SW 1271 (cell line): ENCODE measurements at places on chromosomes 11 and 22.

DNA sequence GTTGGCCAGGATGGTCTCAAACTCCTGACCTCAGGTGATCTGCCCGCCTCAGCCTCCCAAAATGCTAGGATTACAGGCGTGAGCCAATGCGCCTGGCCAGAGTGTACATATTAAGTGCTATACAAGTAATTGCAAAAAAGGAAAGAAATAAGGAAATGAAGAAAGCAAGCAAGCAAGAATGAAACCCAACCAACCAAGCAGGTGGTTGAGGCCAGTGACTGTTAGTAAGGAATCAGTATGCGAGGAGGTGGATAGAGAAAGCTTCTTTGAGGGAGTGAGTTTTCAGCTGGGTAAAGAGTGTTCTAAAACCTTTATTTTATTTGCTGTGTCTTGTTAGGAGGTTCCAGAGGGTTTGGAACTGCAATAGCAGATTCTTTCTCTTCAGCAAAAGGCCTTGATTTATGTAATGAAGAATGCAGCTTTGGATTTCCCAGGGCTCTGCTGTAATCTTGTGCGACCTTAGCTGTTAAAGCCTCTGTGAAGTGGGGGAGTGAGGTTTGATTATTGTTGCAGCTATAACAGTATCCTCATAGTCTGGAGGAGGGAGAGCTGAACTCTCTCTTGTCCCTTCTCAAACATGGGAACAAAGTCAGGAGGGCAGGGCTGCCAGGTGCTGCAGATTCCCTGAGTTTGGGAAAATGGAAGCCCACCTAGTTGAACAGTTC is 5.7 kb downstream of the AMPD3 start:
- no peak for DNase-seq

GRCh38 chr22:19870153-19871022 is 15.7 kb upstream of the GNB1L start:
- no peak for DNase-seq

DNA sequence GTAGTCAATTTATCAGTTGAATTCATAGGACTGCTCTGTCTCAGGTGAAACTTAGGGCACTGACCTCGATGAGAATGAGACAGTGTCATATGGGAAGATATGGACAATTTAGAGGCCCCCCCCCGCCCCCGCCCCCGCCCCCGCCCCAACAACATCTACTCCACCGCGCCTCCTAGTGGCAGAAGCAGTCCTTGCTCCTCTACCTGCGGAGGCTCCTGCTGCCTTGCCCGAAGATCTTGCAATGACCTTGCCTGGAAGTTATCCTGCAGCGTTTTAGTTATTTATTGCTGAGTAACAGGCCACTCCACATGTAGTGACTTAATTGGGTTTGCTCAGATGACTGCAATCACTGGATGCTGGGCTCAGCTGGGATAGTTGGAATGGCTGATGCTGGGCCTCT is 15.2 kb downstream of the SERPINH1 start:
- peak; percentile 33 for DNase-seq

GRCh38 chr11:130325691-130326090 is 11.0 kb upstream of the ZBTB44 start:
- DNase-seq, result no peak

- no peak for DNase-seq
Observed at GRCh38 chr11:83024270-83024854, 47.3 kb downstream of the RAB30 start.

DNA sequence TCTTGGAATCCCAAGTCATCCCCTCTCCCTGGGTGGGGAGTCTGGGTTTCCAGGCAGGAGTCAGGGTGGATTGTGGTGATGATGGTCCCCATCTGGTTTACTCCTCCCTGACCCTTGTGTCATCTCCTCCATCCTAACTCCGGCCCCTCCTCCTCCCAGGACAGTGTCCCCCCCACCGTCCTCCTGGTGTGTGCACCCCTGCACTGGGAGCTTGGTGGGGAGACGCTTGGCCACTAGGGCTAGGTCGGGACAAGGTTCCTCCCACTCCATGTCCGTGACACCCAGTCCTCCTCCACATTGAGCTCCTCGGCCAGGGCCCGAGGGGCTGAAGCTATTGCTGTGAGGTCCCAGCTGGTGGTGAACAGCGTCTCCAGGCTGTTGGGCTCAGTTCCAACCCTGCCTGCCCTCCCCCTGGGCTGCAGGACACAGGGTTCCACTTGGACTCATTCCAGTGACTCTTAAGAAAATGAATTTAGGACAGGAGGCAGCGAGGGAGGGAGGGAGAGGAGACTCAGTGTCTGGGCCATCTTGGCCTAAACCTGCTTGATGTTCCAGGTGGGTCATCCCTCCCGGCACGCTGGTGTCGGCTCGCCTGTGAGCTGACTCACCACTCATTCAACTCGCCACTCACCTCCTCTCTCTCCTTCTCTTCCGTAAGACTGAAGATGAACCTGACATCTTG is 433.2 kb downstream of the TBC1D22A start:
- DNase-seq, result no peak

- DNase-seq, result peak; percentile 30
Observed at GRCh38 chr22:27405672-27406388, 395.7 kb downstream of the MN1 start.

DNA sequence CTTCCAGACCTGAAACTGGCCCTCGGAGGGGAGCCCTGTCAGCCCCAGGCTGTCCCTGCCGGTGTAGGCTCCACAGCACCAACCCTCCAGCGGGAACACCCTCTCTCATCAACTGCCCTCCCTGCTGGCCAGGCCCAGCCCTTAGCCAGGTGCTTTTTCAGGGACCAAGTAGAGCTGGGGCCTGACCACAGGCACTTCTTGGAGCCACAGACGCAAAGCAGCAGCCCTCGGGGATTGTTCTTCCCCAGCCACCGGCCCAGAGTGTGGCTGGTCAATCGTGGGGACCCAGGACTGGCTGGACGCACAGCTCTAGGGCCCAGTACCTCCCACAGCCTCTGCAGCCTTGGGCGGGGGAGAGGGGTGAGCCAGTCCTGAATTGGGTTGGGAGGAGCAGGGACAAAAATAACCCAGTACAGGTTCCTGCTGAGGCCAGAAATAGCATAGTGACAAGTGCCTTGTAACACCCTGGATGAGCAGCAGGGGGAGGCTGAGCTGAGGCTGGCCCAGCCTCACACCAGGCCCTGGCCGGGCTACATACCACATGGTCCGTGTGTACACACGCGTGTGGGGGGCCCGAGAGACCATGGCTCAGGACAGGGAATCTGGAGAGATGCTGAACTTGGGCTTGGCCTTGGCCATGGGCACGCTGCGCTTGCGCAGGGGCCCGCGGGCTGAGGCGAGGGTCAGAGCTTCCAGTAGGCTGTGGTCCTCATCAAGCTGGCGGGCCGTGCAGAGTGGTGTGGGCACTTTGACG is 2.0 kb downstream of the KCNJ11 start:
- DNase-seq, result peak; percentile 17

GRCh38 chr22:23213581-23214334 is 33.4 kb downstream of the BCR start:
- DNase-seq, result no peak

DNA sequence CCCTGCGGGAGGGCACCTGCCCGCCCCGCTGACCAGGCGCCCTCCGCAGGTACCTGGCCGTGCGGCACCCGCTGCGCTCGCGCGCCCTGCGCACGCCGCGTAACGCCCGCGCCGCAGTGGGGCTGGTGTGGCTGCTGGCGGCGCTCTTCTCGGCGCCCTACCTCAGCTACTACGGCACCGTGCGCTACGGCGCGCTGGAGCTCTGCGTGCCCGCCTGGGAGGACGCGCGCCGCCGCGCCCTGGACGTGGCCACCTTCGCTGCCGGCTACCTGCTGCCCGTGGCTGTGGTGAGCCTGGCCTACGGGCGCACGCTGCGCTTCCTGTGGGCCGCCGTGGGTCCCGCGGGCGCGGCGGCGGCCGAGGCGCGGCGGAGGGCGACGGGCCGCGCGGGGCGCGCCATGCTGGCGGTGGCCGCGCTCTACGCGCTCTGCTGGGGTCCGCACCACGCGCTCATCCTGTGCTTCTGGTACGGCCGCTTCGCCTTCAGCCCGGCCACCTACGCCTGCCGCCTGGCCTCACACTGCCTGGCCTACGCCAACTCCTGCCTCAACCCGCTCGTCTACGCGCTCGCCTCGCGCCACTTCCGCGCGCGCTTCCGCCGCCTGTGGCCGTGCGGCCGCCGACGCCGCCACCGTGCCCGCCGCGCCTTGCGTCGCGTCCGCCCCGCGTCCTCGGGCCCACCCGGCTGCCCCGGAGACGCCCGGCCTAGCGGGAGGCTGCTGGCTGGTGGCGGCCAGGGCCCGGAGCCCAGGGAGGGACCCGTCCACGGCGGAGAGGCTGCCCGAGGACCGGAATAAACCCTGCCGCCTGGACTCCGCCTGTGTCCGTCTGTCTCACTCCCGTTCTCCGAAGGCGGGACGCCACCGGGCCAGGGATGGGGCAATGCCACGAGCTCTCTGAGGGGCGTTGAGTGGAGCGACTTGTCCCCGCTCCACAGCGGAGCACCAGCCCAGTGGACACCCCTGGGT is 1.8 kb downstream of the GALR3 start:
- DNase-seq, result no peak

- no peak for DNase-seq
Observed at GRCh38 chr11:119205080-119205479, 1.1 kb upstream of the CBL start.

- DNase-seq, result no peak
Observed at GRCh38 chr11:16322190-16322589, 34.2 kb downstream of the SOX6 start.

- DNase-seq, result no peak
Observed at GRCh38 chr11:45982656-45983470, 60.4 kb downstream of the LARGE2 start.

- DNase-seq, result peak; percentile 71
Observed at GRCh38 chr11:62678770-62679696, at the start of gene UBXN1. Gene UBXN1, minus strand, starts transcription at chr11:62679073. Its CDS starts 150 bp downstream, at chr11:62678923.

DNA sequence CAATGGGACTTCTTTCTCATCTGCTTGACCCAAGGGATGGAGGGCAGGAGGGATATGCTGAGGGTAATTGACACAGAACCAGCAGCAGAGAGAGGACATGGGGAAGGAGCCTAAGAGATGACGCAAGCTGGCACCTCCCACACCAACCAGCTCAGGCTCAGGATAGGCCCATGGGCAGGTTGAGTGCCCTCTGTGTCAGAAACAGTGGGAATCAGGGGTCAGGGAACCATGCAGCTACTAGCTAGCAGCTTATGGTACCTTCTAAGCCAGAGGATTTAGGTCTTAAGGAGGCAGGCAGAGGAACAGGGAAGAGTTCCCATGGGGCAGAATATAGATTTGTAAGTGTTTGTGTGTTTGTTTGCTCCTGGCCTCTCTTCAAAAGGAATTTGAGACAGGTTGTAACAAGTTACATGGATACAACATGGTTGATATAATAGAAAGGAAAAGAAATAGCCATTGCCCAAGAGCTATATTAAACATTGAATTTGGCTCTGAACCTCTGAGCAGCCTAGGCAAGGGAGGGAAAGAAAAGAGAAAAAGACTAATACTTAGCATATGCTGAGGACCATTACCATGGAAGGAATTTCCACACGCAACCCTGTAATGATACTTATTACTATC is 39.9 kb upstream of the NAV2 start:
- no peak for DNase-seq

DNA sequence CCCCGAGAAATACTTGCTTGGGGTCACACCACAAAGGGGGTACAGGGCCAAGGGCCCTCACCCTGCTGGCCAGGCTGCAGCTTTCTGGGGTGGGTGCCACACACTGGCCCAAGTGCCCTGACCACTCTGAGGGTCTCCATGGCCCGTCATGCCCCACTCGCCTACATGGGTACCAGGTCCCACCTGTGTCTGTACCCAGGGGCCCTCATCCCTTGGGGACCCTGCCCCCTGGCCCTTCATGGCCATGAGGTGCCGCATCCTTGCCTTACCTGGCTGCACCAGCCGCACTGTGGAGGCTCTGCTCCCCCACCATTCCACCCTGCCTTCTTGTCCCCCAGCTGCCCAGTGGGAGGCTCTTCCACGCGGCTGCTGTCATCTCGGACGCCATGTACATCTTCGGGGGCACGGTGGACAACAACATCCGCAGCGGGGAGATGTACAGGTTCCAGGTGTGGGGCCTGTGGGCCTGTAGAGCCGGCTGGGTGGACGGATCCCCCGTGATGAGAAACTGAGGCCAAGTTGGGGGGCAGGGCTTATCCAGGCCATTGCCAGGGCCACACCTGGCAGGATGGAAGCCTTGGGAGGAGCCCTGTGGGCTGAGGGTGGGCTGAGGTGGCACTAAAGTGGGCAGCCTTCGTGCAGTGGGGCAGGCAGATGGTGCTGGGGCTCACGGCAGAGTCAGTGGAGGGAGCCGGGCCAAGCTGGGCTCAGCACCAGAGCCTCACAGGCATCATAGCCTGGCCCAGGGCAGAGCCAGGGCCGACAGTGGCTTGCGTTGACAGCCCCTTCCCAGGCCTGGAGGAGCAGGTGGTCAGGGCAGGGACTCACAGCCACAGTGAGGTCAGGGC is 9.2 kb downstream of the THAP7 start:
- DNase-seq, result no peak

DNA sequence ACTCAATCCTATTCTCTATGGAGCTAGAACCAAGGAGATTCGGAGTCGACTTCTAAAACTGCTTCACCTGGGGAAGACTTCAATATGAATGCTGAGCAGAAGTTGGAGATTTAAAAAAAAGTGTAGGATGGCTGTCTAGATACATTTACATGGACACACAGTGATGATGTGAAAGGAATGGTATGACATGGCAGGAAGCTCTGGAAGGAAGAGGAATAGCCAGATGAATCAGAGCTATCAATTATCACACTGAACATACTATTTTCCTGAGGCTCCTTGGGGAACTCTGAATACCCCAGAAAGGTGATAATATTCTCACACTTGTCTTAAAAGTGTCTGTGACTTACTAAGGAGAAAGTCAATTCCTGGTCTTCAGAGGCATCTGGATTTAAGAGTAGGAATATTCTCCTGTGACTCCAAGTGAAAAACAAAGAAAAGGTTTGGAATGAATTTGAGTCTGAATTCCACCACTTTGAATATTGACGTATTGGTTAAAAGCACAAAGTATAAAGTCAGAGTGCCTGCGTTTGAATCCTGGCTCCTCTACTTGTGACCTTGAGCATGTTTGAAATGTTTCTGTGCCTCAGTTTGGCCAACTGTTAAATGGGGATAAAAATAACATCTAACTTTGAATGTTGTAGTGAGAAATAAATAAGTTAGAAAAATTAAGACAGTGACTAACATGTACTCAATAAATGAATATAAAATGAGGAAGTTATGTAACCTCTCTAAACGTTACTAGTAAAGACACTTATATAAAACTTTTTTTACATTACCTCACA is 1.3 kb downstream of the OR52D1 start:
- DNase-seq, result no peak

DNA sequence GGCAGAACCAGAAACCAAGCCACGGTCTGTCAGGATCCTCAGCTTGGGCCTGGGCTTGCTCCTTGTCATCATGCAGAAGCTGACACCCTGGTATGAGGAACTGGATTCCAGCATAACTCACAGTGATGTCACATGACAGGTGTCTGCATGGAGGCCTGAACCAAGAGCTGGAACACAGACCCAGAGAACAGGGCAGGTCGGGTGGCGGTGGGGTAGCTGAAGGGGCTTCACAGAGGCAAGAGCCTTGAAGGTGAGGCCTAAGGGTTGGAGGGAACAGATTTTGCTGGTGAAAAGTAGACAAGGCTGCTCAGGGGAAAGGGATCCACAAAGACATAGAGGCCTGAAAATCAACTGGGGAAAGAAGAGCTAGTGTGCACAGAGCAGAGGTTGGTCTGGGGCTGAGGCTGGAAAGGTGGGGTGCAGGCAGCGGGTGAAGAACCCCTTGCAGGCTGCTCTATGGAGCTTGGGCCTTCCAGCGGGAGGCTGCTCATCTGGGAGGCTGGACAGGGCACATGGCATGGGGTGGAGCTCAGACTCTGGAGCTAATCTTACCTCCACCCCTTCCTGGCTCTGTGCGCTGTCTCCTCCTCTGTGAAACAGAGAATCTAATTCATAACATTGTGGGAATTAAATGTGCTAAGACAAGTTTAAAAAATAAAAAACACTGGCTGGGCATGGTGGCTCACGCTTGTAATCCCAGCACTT is 18.4 kb upstream of the RPS3 start:
- DNase-seq, result no peak

GRCh38 chr11:9972989-9973388 is 309.1 kb downstream of the SWAP70 start:
- peak; percentile 45 for DNase-seq
